ENCODE measurements at places on chromosomes 11 and 22. TPM values are rescaled to one million over a fixed set of nuclear protein-coding genes. Genes with fewer than 3 reads are reported as not detected.
A peak's percentile ranks its signal among the peaks of the same experiment; 100 is the strongest.

DNA sequence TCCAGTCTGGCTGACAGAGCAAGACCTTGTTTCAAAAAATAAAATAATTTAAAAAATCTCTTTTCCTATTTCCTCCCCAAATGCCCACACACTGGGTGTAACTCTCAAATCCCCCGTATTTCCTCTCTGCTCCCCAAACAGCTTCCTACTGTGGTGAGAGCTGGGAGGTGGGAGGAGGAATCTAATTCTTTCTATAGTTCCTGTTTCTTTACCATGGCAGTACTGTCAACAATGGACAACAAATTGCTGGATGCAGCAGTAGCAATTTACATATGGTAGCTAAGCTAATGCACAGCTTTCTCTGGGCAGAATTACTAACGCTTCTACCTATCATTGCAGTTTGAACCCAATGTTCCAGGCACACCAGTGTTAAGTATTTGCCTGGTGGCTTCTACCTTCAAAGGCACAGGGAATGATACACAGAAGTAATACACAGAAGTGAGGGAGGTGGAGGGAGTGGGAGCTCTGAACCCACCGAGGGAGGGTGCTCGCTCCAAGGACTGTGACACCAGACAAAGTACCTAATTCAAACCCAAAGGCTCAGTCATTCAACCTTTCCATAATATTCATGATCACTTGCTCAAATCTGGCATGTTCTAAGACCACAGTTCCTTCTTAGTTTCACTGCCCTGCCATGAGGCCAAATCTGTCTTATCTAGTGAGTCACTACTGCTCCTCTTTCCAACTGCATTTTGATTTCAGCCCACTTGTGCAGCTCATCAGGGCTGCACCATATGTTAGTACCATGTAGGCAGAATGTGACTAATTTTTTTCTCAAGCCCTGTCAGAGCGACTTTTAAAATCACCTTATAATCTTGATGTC lies 37.9 kb downstream of the CELF1 start:
- DNase-seq, result peak; percentile 93

DNA sequence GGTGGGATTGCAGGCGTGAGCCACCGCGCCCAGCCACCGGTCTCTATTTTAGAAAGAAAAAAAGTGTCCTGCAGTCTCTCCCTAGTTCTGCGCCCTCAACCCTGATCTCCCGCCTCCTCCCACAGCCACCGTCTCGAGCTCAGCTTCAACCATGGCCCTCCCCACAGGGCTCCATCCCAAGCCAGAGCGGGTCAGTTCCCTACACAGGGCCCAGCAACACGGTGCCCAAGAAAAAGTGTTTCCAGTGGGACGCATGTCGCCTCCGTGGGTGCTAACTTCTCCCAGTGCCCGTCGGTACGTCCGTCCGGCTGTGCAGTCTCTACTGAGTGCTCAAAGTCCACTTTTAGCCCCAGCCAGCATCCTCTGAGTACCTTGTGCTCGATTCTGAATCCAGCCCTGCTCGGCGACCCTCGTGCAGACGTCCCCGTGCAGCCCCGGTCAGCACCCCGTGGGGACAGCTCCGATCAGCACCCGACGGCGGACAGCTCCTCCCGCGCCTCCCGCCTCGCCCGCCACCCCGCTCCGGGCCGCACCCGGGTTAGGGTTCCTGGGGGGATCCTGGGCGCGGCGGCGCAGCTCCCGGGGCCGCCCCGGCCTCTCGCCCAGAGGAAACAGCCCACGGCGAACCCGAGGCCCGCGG lies 657 bp upstream of the MAPK8IP2 start:
- no peak for DNase-seq

- DNase-seq, result peak; percentile 94
These were observed 65.7 kb upstream of the NAV2 start for GRCh38 chr11:19646921-19647320.

DNA sequence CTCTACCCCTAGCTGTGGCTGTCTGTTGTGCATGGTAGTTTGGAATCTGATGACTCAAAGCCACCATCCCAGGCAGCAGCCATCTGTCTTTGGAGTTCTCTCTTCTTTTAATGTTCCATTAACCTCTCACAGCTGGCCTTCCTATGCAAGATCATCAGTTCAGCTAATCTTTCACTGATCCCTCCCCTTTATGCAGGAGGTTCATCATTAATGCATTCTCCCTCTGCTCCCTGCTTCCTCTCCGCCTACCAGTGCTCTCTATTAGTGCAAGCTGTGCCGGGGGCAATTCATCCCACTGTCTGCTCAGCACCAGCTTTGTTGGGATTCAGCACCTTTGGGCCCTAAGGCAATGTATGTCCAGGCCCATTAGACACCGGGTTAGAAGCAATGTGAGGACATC lies 413.0 kb upstream of the LRRC4C start:
- no peak for DNase-seq

- DNase-seq, result no peak
These were observed 4.0 kb upstream of the SEC14L2 start for GRCh38 chr22:30392661-30393321.

DNA sequence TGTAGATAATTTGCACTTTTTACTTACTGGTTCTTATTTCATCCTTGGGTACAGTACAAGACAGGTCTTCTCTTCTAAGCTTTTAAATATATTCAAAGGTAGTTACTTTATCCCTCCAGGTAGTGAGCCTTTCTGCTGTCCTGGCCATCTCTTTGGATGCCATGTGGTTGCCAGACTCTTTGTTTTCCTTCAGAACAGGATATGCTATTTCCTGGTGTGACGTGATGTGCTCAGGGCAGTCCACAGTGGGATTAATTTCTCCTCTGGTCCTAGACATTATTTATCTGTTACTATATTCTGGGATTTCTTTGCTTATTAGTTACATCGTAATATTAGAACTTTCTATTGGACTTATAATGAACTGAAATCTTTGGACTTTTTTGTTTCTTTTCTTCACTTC lies 63.7 kb downstream of the PPP6R3 start:
- DNase-seq, result no peak

DNA sequence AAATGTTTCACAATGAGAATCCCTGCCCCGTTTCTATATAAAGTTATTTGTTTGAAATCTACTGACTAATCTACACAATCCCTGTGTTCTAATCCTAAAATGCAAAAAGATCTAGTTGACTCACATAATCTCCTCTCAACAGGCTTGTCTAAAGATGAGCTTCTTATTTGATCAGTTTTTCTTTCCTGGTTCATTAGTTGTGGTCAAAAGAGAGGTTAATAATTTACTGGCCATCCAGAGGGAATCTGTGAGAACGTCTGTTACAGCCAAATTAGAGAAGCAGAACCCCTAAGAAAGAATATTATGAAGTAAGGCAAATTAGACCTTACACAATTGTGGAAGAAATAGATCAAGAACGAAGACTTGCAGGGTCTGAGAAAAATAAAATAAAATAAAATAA lies 173.7 kb upstream of the ANO3 start:
- DNase-seq, result no peak

DNA sequence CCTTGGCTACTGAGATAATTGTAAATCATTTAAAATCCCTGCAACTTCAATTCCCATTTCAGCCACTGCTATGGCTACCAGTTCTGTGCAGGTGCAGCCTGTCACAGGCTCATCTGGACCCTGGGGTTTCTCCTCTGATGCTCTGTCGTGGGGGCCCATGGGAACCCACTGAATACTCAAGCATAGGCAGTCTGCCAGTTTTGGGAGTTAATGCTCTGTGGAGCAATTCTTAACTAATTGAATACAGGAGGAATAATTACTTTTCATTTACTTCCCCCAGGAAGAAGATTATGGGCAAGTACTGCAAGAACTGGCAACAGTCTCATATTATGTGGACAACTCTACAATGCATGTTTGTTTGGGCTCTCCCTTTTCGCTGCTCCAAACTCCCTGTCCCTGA lies 25.9 kb downstream of the OR51E2 start:
- no peak for DNase-seq

- DNase-seq, result peak; percentile 51
These were observed 28.5 kb upstream of the ALKBH3 start for GRCh38 chr11:43852057-43852636.

GRCh38 chr11:85394283-85394682 lies 232.9 kb downstream of the DLG2 start:
- no peak for DNase-seq

- DNase-seq, result no peak
These were observed 18.4 kb downstream of the ABTB2 start for GRCh38 chr11:34339149-34340064.

DNA sequence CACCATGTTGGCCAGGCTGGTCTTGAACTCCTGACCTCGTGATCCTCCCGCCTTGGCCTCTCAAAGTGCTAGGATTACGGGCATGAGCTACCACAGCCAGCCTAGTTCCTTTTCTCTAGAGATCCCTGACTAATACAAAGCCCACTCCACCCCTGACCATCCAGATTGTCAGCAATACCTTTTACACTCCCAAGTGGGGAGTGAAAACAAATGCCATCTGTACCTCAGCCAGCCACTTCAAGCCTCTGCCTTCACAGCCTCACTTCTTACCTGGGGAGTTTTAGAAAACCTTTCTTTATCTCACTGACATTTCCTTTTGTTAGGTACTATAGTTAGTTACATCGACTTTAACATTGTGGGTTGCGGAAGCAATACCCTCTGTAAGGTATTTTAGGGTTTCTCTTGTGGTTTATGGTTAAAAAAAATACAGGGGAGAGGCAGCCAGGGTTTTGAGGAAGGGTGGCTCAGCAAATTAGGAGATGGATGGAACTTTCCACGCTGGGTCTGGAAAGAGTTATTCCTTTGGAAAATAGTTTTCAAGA lies 8.9 kb downstream of the TOM1 start:
- no peak for DNase-seq

- DNase-seq, result no peak
These were observed 2.3 kb upstream of the TIRAP start for GRCh38 chr11:126280595-126280994.

GRCh38 chr11:15541079-15541478 lies 426.4 kb downstream of the INSC start:
- DNase-seq, result no peak

ANGPTL5 gene
- not detected for total RNA-seq

PRR5L gene
- total RNA-seq, result 56.0 TPM

C11orf42 gene
- not detected for total RNA-seq

CECR2 gene
- 15.7 TPM for total RNA-seq

SHISAL1 gene
- 0.26 TPM for total RNA-seq
